ENCODE measurements at places on chromosomes 3 and 15. TPM values are rescaled to one million over a fixed set of nuclear protein-coding genes. Genes with fewer than 3 reads are reported as not detected.

FBXL22 gene
- 1.6 TPM for total RNA-seq

GOLGA8J gene
- 0.19 TPM for total RNA-seq

ECE2 gene
- not detected for total RNA-seq

GNAI2 gene
- 217 TPM for total RNA-seq

BNC1 gene
- not detected for total RNA-seq

AADAC gene
- total RNA-seq = not detected

SLC4A7 gene
- 37.0 TPM for total RNA-seq

CCNB2 gene
- 0.85 TPM for total RNA-seq

SORD gene
- 1.8 TPM for total RNA-seq

CAMK2N2 gene
- total RNA-seq = not detected

FBXW12 gene
- not detected for total RNA-seq

CPNE9 gene
- total RNA-seq = 0.45 TPM

COL8A1 gene
- not detected for total RNA-seq

TMCO5A gene
- total RNA-seq = not detected

TGFBR2 gene
- total RNA-seq = 205 TPM

Data from CD4-positive, alpha-beta T cell (primary cell).